ENCODE measurements at places on chromosomes 16 and 17.

DNA sequence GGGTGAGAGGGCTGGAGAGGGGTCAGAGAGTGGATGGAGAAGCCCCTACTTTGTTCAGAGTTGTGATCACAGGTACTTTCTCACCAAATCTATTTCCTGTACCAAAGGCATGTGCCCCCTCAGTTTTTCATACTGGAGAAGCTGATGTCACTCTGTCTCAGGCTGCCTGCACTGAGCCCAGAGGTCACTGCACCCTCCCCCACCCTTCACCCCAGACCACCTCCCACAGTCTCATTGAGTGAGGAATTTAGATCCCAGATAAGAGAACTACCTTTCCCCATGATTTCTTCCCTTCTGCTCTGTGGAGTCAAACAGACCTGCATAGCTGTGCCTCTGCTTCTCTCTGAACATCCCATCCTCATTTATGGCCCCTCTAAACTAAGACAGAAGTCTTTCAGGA is 140.0 kb upstream of the IRX6 start:
- no peak for DNase-seq

DNA sequence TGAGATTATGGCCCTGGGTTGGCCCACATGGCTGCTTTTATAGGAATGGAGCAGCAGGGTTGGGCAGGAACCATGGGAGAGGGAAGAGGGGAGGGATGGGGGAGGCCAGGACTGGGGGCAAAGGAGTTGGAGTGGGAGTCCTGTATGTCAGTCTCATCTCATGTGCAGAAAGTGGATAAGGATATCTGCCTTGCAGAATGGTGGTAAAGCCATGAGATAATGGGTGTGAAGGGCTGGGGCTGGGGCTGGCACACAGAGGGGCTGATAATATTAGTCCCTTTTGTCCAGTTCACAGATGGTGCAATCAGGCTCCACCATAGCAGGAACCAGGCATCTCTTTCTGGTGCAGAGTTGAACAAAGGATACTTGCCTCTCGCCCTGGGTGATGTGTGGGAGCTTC is 101.3 kb downstream of the MRM1 start:
- no peak for DNase-seq

GRCh38 chr17:40103688-40104087 is 3.3 kb upstream of the NR1D1 start:
- no peak for DNase-seq

DNA sequence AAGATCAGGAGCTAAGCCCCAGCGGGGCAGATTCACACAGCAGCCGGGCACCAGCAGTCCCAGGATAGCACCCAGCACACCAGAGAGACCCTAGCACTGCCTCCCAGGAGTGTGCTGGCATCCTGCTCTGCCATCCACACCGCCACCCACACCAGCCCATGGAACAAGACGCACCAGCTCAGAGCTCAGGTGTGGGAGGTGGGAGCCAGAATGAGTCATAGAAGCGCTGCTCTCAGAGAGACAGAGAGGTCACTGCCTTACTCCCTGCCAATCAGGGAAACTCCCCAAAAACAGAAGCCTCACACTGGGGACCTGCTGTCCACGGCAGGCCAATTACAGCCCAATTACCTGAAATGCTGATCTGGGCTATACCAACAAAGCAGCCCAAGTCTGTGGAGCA is 64.9 kb downstream of the CDYL2 start:
- no peak for DNase-seq

GRCh38 chr16:87613961-87614360 is 11.7 kb downstream of the JPH3 start:
- no peak for DNase-seq

- no peak for DNase-seq
Measured at GRCh38 chr17:70327723-70328122, 158.4 kb downstream of the KCNJ2 start.
